ENCODE measurements at places on chromosomes 2 and 18.

DNA sequence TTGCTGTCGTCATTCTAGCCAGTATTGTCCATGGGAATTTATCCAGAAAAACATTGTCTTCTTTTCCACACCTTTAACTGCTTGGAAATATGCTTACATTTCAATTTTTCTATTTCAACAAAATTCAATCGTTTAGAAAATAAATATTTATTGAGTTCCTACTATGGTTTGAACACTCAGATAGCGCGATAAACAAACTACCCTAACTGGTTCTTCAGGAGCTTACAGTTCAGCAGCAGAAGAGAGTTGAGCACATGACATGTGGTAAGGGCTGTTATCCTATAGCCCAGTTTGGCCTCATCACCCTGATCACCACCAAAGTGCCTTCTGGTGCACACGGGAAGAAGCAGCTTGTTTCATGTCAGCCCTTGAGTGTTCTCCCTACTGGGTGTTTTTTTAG, 375.2 kb upstream of the SMIM21 start:
- DNase-seq = no peak

DNA sequence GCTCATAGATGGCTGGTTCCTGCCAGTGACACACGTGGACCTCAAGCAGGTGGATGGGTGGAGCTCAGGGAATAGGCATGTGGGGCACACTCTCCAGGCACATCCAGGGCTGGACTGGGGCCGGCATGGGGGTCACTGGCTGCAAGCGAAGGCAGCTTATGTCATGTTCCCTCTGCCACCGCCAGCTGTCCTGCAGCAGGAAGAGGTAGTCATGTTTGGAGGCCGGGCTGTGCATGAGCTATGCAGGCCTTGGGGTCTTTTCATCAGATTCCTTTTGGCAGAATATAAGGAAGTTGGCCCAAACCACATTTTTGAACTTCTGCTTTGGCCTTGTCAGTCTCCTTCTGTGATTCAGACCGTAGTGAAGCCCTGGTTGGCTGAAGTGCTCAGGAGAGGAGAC, 61.5 kb downstream of the AGAP1 start:
- DNase-seq = no peak

DNA sequence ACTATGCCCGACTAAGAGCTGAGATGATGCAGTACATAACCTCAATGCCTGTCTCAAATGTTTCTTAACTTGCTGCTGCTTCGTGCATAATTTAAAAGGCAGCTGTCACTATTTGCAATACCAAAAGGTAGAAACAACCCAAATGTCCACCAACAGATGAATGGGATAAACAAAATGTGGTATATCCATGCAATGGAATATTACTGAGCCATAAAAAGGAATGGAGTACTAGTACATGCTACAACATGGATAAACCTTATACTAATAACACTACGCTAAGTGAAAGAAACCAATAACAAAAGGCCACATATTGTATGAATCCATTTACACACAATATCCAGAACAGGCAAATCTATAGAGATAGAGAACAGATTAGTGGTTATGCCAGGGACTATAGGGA, 13.0 kb upstream of the DGKD start:
- DNase-seq = no peak

DNA sequence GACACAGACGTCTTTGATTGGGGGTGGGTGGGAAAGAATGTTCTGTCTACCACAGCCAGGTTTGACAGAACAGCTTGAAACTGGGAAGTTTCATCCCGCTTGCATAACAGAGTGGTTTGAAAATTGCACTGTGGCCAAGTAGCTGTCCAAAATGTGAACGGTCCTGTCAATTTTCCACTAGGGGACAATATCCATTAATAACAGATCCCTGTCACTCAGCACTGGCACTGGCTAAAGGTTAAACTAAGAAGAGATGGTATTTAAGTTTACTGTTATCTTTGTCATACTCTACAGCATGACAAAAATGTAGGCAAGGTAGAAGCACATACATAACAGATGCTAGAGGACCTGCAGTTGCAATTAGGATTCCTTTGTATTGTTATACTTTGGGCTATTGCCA, 55.6 kb upstream of the ACMSD start:
- no peak for DNase-seq

GRCh38 chr18:12946549-12947284, 1.1 kb upstream of the SEH1L start:
- DNase-seq = no peak

- DNase-seq = no peak
These were observed 262.8 kb downstream of the KCNE4 start for GRCh38 chr2:223314811-223315210.

GRCh38 chr2:69686813-69687212, 43.3 kb upstream of the AAK1 start:
- no peak for DNase-seq

- no peak for DNase-seq
These were observed 9.1 kb downstream of the DNAH7 start for GRCh38 chr2:196059491-196059960.

DNA sequence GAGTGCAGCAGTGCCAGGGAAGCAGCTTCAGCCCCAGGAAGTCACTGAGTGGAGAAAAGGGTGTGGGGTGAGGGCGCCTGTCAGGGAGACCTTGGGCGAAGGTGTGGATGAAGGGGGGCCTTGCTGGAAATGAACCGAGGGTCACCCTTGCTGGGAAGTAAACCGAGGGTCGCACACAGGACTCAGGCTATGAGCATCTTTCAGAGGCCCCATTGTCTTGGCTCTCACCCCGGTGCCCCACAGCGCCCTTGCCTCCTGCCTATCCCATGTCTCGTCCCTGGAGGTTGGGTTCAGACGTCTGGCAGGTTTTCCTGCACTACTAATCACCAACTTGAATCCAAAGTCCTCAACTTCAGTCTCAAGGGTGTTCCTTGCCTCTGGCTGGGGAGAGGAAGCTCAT, 122.8 kb upstream of the PXDN start:
- no peak for DNase-seq

DNA sequence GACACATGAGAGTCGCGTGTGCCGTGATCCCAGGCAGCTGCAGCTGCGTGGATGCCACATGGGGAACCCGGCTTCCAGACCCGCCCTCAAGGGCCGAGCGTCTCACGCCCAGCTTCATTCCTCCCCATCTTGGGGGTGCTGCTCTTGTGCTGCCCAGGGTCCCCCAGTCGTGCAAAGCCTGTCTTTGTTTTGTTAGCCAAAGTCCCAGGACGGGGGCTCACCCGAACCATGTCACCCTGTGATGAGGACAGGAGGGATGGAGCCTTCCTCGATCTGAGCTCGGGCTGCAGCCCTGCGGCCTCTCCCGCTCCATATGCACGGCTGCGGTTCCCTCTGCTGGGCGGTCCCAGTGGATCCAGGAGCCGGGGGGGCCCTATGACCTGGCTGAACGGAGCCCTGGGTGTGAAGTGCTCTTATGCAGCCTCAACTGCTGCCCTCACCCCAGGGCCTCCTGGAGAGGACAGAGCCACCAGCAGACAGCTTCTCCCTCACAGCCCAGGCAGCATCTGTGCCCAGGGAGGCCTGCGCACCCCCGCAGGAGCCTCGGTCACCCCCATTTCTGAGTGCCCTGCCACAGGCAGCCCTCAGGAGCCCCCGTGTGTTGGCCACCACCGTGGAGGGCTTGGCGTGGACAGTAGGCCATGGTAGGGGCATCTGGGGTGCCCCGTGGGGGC, 99.0 kb upstream of the CTDP1 start:
- DNase-seq = no peak

DNA sequence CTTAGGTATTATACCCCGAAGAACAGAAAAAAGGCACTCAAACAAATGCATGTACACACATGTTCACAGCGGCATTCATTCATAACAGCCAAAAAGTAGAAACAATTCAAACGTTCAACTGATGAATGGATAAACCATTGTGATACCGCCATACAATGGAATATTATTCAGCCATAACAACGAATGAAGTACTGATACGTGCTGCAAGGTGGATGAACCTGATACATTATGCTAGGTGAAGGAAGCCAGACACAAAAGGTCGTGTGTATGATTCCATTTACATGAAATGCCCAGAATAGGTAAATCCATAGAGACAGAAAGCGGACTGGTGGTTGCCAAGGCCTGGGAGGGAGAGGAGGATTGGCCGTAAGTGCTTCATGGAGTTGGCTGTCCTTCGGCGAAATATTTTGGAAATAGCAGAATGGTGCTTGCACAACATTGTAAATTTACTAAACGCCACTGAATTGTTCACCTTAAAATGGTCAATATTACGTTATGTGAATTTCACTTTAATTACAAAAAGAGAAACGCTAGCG, 750 bp upstream of the RMP24 start:
- no peak for DNase-seq

DNA sequence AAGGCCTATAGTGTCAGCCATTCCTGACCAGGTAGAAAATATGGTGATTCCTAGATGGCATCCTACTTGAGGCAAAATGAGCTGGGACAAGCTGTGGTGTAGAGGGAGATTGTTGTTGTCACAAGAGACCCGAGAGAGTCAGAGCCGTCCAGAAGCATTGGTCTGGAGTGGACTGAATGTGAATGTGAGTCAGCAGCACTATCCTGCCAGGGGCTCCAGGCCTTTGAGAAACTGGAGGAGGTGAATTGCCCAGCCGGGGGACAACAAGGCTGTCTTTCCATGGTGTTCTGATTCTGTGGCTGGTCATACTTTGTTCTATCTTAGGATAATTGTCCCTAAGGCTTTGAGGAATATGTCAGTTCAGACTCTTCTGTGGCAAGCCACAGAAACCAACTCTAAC, 29.4 kb upstream of the EIF2AK3 start:
- DNase-seq = no peak

DNA sequence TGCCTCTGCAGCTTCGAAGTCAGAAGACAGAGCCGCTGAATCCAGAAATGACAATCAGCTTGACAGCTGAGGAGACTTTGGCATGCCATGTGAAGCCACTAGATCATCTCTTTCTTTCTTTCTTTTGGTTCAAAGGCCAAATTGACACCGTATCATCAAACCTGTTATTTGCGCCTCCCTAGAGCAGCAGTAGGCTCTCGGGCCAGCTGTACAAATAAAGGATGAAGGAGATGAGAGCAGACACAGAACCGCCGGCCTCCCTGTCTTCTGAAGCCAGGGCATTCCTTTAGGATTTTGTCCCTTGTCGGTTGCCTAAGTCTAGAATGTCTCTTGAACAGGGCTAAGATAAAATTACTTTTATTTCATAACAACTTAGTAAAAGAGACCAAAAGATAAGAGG, 36.8 kb downstream of the COL4A4 start:
- DNase-seq = no peak

- no peak for DNase-seq
These were observed 24.3 kb downstream of the CDK15 start for GRCh38 chr2:201830666-201831065.

DNA sequence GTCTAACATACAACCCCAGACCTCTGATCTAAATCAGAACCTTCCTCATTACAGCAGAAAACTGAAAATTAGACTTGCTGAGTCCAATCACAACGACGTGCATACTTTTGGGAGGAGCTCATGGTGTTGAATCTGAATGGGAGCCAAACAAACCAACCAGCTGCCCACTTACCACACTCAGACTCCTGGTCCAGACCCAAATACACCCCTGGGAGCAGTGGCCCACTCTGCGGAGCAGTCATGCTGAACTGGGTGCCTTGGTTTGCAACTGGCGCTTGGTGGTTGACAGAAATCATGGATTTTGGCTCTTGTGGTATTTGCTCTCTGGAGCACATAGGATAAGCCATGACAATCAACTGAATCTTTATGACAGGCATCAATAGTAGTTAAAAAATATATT, 253.6 kb upstream of the TNP1 start:
- DNase-seq = no peak

Measured in effector CD8-positive, alpha-beta T cell (primary cell).